ENCODE measurements at places on chromosomes 2 and 18.
A peak's percentile ranks its signal among the peaks of the same experiment; 100 is the strongest.

- no peak for DNase-seq
These were observed 46.2 kb upstream of the CCDC141 start for GRCh38 chr2:179096090-179096489.

- no peak for DNase-seq
These were observed 38.8 kb upstream of the METTL21A start for GRCh38 chr2:207663870-207664545.

DNA sequence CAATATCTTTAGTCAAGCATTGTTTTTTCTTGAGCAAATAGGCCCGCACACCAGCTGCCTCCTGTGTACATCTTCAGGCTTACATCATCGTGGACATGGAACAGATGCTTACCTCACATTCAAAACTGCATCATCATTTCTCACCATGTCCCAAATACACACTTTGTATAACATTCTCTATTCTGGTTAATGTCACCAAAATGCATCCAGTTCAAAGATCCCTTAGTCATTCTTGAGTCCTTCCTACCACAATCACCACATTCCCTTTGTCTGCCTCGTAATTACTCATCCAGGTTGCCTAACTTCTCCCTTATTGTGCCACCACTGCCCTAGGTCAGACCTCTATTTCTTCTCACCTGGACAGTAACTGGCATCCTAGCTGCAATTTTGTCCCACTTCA, 373.7 kb upstream of the GALNT5 start:
- DNase-seq = peak; percentile 15

GRCh38 chr18:21901423-21901945, 160.9 kb downstream of the MIB1 start:
- DNase-seq = no peak

DNA sequence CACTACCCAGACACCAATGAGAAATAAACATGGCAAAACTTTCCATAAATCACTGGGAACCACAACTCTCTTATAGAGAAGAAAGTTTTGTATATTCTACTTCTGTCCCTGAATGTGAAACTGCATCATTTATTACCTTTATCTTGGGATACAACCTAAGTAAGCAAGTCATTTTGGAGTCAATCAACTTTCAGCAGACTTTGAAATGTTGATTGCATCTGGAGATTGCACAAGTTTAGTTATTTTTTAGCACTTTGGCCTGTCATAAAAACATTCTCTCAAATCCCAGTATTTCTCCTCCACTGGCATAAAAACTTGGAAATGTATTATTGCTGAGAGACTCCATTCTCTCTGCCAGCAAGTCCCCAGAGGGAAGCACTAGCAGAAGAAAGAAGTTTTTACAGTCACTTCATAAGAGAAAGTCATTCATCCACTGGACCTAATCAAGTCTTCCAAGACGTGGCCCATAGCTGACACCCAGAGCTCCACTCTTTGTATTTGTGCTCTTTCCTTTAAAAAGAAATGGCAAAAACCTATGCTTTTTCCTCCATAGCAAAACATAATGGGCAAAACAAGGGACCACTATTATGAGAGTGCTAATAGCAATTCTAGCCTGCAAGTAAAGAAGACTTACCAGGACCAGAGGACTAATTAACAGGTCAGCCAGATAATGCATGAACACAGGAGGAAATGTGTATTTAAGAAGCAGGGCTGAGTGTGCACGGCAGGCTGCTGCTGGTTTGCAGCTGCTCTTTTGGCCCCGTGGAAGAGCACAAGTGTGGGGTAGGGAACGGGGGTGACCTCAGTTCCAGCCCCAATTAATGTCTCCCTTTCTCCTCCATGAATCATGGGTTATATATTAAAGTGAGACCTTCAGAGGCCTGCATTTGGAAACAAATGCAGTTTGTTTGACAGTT, 171.5 kb downstream of the INO80D start:
- no peak for DNase-seq

DNA sequence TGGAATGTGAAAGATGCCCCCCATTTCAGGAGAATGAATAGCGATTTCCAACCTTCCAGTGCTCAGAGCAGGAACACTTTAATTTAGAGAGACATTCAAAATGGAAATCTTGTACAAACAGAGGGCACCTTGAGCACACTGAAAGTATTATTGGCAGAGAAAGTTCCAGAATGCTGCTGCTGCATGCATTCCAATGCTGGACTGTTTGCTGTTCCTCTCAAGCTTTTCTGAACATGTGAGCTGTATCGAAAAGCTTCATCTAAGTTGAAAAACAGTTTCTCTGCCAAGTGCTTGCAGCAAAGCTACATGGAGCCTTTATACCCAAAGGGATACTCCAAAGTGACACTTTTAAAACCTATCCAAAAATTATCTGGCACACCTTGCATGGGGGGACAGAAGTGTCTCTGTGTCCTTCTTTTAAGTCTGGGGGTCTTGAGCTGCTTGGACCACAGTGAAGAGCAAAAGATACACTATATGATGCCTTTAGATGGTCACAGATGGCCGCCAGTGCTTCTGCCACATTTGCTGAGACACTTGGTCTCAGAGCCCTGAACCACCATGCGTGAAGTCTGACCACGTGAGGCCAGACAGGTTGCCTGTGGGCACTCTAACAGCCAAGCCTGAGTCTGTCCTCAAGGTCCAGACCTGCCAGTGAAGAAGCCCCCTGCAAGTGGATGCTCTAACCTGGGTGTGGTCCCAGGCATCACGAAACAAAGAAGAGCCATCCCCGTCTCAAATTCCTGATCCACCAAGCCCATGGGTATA, 18.8 kb downstream of the UXS1 start:
- DNase-seq = no peak

DNA sequence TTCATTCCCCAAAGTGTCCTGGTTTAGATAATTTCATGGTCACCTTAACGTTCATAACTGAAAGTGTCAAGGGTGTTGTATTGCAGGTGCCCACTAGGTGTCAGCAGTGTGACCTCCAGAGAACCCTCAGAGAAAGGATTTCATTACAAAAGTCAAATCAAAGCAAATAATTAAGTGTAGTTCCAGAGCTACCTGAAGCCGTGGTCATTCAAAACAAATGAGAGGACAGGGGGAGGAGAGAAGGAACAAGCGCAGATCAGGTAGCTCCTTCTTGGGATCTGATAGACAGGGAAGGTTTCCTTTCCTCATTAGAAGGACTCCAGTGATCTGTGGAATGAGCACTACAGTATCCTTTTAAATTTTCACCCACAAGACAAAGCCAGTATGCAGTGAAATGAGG, at the start of gene SLC9A4:
TSS of gene SLC9A4 (plus strand) at position 207 of the 400 bp plus-strand sequence. CDS start 534 bp downstream, outside the sequence.
- peak; percentile 34 for DNase-seq

GRCh38 chr2:52369178-52369577, 1337.2 kb upstream of the NRXN1 start:
- DNase-seq = no peak

DNA sequence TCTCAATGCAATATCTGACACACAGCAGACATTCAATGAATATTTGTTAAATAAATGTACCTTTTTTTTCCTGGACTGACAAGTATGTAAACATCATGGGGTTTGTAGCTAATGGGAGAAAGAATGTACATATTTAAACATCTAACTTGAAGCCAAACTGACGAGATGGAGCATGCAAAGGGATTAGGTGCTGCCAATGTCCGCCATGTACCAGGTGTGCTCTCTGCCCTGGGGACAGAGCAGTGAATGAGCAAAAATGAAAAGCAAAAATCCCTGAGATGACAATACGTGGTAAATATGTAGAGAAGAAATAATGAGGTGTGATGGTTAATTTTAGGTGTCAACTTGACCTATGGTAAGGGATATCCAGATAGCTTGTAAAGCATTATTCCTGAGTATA, 247.4 kb upstream of the CELF4 start:
- no peak for DNase-seq

DNA sequence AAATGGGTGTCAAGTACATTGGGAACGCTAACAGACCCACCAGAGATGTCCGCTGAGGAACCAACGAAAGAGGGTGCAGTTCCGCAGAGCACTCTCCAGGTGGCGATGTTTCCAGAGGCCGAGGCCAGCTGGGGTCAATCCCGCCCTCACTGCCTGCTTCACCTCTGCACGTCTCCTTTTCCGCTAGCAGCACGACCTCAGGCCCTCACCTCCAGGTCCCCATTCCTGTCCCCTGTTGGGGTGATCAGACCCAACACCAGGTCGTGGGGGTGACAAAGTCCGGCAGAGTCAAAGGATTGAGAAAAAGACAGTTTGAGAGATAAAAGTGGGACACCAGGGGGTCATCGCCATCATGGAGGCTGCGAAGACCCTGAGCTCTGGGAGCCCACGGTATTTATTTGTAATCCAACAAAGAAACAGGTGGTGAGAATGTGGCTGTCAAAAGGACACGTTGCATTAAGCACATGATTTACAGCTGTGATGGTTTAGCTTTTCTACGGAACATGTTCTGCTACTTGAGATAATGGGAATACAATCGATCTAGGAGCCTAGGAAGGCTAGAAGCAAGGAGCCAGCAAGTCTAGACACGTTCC, 27.3 kb downstream of the ZAP70 start:
- DNase-seq = peak; percentile 41

GRCh38 chr2:58155160-58155778, 85.9 kb downstream of the FANCL start:
- DNase-seq = no peak

GRCh38 chr2:47025969-47026610, 110.5 kb upstream of the MCFD2 start:
- no peak for DNase-seq

DNA sequence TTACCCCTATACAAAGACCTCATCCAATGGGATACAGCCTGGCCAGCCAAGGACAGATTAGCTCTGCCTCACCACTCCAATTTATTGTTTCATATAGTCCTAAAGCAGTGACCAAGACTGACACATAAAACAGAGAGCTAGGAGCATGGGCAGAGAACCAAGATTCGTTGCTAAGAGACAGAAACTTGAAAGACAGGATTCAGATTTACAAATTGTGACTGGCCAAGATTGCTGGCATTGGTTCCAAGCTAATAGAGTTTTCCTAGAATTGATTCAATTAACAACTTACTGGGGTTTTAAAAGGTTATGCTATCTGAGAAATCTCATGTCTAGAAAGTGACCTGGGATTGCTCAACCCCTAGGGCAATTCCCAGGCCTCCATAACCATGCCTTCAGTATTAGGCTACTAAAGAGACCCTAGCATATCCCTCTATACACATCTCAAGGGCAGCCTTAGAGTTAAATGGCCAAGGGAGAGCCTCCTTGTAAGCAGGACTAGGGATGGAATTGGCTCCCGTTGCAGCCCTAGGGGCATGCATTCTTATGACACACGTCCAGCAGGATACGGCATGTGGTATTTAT, 75.6 kb downstream of the ICOS start:
- no peak for DNase-seq

DNA sequence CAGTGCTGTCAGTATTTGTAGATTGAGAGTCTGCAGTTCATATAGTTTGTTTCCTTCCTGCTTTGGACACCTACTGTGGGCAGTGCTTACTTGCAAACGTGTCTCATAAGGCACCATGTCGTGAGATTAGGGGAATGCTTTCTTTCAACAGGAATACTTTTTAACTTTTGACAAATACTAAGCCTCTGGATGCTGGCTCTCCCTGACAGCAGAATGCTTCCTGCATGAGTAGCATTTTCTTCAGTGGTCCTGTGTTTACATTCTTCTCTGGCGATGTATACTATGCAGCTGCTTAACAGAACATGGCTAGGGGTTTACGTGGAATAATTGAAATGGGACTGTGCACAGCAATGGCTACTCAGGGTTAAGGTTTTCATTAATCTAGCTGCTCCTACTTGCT, 807.5 kb downstream of the MBD2 start:
- DNase-seq = peak; percentile 54

DNA sequence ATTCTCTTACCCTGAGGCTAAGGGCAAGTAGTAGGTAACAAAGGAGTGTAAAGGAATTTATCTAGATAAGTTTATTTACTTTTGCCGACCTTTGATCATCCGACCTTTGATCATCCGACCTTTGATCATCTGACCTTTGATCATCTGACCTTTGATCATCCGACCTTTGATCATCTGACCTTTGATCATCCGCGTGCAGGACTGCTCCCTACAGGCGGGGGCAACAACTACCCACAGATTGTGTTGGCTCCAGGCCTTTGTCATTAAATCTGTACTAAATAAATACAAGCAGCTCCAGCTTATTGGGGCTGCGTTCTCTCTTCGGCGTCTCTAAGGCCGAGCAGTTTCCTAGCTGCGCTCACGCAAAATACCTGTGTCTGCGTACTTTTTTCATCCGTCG, 56.6 kb downstream of the ZNF638 start:
- no peak for DNase-seq

DNA sequence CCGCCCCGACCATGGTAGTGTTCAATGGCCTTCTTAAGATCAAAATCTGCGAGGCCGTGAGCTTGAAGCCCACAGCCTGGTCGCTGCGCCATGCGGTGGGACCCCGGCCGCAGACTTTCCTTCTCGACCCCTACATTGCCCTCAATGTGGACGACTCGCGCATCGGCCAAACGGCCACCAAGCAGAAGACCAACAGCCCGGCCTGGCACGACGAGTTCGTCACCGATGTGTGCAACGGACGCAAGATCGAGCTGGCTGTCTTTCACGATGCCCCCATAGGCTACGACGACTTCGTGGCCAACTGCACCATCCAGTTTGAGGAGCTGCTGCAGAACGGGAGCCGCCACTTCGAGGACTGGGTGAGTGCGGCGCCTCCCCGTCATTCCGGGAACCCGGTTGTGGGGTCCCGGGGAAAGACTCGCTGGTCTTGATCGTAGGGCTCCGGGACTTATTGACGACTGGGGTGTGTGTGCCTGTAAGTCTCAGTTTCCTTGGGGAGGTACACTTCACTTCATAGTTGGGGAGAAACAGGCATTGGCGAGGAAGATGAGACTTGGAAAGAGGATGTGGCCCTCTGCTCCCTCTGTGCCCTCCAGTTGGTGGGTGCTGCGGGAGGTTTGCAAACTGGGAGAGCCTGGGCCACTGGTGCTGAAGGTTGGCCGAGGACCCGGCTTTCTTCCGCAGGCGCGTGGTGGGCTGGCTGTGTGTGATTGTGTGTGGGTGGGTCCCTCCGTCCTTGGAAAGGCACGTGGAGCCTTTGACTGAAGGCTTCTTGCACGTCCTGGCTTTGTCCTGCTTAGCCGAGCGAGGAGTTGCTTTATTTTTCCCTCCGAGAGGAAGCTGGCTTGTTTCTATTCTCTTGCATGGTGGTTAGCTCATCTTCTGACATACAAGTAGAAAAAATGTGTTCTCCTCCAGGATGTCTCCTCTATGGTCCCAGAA, 886 bp downstream of the PRKCE start:
- peak; percentile 69 for DNase-seq

GRCh38 chr2:157127249-157128012, 130.1 kb upstream of the GALNT5 start:
- DNase-seq = no peak

DNA sequence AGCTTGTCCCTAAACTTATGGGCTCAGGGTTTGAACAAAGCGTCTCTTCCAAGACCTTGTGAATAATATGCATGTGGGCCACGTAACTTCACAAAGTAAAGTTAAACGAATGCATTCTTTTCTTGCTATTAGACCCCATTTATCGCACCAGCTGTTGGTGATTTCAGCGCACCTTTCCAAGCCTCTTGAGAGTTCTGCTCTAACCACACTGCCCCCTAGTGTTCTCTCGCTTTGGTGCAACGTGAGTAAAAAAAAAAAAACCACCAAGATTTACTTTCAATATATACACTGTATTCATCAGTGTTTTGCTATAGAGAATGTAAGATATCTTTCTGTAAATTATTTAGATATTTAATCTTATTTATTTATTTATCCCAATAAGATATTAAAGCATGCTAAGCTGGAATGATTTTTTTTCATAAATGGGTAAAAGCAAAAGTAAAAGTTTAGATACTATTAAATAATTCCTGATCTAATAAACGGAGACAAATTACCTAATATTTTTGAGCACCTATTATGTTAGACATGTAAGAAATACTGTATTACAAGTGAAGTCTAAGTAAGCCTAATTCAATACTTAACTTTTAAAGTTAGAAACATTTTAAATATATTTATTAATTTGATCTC, 459.5 kb downstream of the DLGAP1 start:
- peak; percentile 74 for DNase-seq

- no peak for DNase-seq
These were observed 47.3 kb upstream of the ODC1 start for GRCh38 chr2:10495311-10495987.

All from fibroblast of upper back skin (primary cell).